Peyer's patch (tissue), 4 donors: ENCODE measurements at places on chromosomes 3 and 15.

GRCh38 chr3:41961751-41962679 lies at the start of gene ULK4:
Gene ULK4 (minus strand): TSS chr3:41962103. CDS start chr3:41954759, 7,344 bp downstream.
- peak within 1 kb of the TSS; percentile 79 for H3K4me3 ChIP-seq
- H3K27me3 ChIP-seq: no peaks in the 10 kb centered on the region
- H3K4me1 ChIP-seq: peaks cover 8% of the 10 kb centered on the region
- peak within 1 kb of the TSS; percentile 78 for H3K27ac ChIP-seq
- no peaks in the 10 kb centered on the region for H3K36me3 ChIP-seq

GRCh38 chr3:46478341-46478740 lies 13.6 kb upstream of the LTF start:
- H3K27me3 ChIP-seq: no peaks in the 10 kb centered on the region
- no peak overlapping the region for H3K4me3 ChIP-seq
- H3K27ac ChIP-seq: no peak overlapping the region
- DNase-seq: no peak
- H3K4me1 ChIP-seq: no peaks in the 10 kb centered on the region
- H3K36me3 ChIP-seq: no peaks in the 10 kb centered on the region

- no peaks in the 10 kb centered on the region for H3K27me3 ChIP-seq
- H3K27ac ChIP-seq: peak overlapping the region; percentile 92
- peaks cover 22% of the 10 kb centered on the region for H3K4me1 ChIP-seq
Observed at GRCh38 chr15:74843891-74844299, 939 bp upstream of the ULK3 start.

- no peaks in the 10 kb centered on the region for H3K27me3 ChIP-seq
- DNase-seq: no peak
Observed at GRCh38 chr3:164620423-164620822, 457.9 kb downstream of the SI start.

GRCh38 chr3:118801899-118802298 lies 232.7 kb downstream of the IGSF11 start:
- H3K4me1 ChIP-seq: no peaks in the 10 kb centered on the region
- no peak overlapping the region for H3K27ac ChIP-seq
- H3K4me3 ChIP-seq: no peak overlapping the region
- no peaks in the 10 kb centered on the region for H3K27me3 ChIP-seq
